ENCODE measurements at places on chromosomes 6 and 20. TPM values are rescaled to one million over a fixed set of nuclear protein-coding genes. Genes with fewer than 3 reads are reported as not detected.

SCRT2 gene
- not detected for total RNA-seq

RRP36 gene
- total RNA-seq = 53.3 TPM

TMEM244 gene
- not detected for total RNA-seq

SIRPD gene
- total RNA-seq = not detected

MATN4 gene
- not detected for total RNA-seq

HS3ST5 gene
- total RNA-seq = not detected

KHDC1 gene
- 1.5 TPM for total RNA-seq

ULBP3 gene
- 9.4 TPM for total RNA-seq

- DNase-seq = no peak
Measured at GRCh38 chr6:34362176-34362575, 30.3 kb downstream of the NUDT3 start.

- DNase-seq = no peak
Measured at GRCh38 chr6:170098428-170099170, 192.3 kb downstream of the DLL1 start.

GRCh38 chr6:3894590-3895311, 45.6 kb downstream of the FAM50B start:
- DNase-seq = no peak

DNA sequence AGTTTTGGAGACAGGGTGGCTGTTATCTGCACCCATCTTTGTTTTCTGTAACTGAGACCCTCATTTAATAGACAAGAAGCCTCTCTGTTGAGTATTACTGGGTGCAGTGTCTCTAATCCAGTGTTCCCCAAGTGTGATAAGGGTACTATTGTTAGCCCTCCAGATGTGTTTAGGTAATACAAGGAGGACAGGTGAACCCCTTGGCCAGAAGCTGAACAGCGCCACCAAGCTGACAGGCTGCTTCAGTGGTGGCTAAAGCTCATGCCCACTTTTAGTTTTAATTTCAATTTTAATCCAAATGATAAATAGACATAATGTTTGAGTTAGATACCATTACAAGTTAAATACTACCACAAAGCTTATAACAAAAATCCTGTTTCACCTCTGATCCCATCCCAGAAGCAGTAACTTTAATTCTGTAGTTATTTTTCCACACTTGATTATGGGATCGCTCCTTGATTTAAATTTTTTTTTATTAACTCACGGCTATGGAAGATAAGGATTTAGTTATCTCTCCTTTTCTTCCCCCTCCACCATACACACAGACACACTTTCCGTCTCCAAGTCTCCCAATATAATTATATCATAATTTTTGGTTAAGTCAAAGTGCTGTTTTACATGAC, 8.4 kb upstream of the STK35 start:
- DNase-seq = peak; percentile 18

DNA sequence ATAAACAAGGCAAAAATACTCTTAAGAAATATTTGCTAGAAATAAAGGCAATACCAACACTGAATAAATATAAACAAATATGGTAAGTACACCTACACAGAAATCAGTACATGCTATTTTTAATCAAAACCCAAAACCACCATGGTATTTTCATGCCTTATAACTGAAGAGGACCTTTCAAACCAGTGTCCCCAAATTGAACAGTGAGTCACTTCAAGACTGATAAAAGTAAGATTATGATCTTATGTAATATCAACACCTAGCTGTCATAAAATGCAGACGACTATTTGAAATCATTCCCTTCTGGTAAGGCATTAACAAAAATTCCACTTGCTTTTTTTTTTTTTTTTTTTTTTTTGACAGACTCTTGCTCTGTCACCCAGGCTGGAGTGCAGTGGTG, 156.8 kb upstream of the RUNX2 start:
- DNase-seq = no peak

DNA sequence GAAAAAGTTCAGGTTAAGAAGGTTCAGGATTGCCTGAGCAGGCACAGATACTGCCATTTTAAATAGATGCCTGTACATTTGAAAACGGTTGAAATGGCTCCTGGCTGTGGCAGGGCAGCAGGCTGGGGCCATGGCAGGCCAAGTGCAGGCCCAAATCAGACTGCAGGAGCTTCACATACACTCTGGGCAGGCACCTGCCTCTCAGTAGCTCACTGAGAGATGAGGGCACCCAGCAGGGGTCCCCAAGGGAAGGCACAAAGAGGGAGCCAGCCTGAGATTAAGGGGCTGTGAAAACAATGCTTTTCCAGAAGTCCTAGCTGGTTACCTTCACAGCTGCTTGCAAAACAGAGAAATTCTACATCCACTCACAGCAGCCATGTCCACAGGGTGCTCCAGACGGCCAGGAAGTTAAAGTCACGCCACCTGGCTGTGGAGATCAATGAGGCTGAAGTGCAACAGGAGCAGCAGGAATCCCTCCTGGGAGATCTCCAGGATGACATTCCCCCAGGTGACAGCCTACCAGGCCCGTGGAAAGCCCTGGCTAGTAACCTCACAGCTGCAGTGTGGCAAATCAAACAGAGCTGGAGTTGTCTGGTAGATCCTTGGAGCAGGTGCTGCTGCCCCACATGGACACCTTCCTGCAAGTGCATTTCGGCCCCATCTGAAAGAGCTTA, 6.2 kb upstream of the RAET1E start:
- DNase-seq = no peak

- no peak for DNase-seq
Measured at GRCh38 chr6:84218091-84218490, 9.4 kb downstream of the CEP162 start.

DNA sequence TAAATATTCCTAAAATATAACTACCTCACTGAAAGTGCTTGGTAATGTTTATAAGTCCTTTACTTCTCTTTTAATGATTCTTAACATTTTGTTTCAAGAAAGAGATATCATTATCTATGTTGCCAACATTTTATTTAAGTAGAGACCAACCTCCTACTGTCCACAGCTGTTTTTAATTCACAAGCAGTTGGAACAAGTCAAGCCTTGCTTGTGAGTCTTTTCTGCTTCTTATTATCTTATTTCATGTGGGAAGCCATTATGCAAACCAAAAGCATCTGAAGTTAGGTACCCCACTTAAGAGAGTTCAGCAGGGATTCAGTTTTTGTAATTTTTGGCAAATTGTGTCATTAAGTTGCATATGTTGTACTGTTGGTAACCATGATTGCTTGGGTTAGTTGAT, 1714.5 kb downstream of the GRIK2 start:
- DNase-seq = no peak

DNA sequence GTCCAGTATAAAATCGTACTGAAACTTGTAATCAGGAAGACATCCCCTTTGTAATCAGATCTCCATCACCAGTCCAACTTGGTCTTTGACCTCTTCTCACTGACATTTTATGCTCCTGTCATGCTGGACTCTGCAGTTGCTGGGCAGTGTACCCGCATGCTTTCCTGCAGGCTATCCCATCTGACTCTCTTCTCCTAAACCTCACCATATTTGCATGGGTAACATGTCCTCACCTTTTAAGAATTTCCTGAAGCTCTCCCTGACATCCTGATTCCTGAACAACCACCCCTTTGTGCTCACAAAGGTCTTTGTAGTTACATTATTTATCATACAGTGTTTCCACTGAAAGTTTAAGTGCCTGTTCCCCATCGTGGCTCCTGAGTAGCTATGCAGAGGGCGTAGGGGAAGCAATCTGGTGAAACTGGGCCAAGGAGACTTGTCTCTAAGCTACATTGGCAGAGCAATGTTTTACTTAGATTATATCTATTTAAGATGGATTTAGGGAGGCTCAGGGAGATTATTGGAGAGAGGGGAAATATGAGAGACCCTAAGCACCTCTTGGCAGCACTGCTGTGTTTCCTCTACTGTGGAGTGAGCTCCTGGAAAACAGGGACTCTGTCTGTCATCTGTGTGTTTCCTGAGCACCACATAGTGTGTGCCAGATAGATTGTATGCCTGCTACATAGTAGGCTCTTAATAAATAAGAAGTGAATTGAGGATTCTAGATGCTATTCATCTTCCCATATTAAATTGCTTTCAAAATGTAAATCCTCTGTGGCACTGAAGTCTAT, 124.0 kb downstream of the LAMA2 start:
- DNase-seq = no peak

- DNase-seq = peak; percentile 11
Measured at GRCh38 chr6:37314487-37315156, 39.2 kb upstream of the RNF8 start.

DNA sequence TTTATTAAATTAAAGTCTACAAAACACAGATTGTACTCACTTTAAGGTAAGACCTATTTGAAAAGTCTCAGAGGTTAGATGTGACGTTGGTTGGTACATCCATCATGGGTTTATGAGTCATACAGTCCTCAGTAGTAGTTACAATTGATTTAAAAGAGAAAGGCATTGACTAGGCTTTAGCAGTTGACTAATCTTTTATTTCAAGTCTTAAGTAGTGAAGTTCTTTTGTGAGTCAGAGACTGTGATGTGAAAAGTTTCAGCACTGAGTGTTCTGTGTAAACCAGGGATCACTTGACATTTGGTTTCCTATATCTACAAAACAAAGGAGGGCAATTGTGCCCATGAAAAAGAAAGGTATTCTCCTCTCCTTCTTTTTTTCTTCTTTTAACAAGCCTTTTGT, 221.3 kb downstream of the GRIK2 start:
- DNase-seq = no peak

- DNase-seq = peak; percentile 36
Measured at GRCh38 chr20:44734938-44735337, 10.7 kb upstream of the KCNK15 start.

- no peak for DNase-seq
Measured at GRCh38 chr20:50141018-50141675, 12.4 kb downstream of the PEDS1 start.

DNA sequence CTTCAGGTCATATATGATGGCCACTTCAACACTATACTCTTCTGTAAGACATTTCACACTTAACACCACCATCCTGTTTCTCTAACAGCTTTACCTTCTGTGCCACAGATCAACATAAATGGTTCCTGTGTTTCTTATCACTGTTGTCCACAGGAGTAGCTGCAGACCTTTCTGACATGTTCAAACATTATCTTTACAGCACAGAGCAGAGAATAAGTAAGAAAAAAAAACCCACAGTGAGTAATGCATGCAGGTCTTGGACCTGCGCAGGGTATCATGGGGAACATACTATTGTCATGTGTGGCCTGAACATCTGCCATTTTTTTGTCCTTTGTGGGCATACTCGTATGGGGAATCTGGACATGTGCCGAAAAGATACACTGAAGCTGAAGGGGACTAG, 161.9 kb downstream of the KIF16B start:
- no peak for DNase-seq

DNA sequence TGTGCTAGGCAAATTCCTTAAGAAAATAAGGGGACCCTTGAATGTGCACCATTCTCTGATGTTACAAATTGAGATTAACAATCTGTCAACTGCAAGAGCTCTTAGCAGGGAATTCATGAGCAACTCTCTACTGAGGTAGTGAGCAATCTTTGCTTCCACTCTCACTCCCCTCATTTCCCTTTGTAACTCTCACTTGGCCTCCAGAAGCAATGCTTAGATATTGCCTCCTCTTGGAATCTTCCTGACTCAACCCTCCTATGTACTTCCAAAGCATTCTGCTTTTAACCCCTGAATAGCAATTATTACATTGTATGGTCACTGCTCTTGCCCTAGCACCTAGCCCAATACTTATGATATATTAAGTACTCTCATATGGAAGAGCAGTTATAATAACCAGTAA, 16.5 kb downstream of the XPO5 start:
- no peak for DNase-seq

DNA sequence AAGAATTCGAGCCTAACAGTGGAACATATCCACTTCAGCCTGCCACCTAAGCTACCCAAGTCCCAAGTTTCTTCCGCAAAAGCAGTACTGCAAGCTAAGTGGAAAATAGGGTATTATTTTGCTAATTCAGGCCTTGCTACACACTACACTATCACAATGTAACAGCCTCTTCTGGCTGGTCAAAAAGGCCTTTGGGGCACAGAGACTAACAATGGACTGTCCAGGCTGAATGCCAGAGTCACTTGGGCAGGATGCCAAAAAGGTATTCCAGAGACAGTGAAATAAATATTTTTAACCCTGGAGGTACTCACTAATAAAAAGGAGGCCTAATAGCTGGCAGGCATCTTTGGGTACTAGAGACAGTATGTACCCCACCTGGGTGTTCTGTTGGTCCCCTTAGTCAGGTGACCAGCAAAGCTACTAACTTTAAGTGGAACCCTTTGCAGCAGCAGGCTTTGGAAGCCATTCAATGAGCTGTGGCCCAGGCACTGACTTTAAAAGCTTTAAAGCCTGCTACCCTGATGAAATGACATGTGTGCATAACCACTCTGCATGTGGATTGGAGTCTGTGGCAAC, 692.1 kb downstream of the HTR1B start:
- DNase-seq = no peak

DNA sequence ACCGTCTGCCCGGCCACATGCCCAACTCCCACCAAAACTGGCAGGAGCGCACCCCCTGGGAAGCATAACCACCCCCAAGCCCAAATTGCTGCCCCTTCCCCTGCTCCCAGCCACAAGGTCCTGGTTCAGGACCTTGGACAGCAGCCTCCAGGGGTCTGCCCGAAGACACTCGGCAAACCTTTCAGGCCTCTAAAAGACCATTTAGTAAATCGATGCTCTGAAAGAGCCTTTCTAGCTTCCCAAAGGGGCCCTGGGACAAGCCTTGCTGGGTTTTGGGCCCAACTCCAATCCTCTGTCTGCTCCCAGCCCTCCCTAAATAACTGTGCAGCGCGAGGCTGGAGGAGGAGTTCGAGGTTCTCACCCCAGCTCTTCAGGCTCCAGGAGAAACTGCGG, 30.5 kb downstream of the GRM4 start:
- DNase-seq = no peak

GRCh38 chr6:25997921-25998320, 35.3 kb downstream of the TRIM38 start:
- no peak for DNase-seq

- no peak for DNase-seq
Measured at GRCh38 chr20:64114356-64114971, 7.1 kb upstream of the NPBWR2 start.

DNA sequence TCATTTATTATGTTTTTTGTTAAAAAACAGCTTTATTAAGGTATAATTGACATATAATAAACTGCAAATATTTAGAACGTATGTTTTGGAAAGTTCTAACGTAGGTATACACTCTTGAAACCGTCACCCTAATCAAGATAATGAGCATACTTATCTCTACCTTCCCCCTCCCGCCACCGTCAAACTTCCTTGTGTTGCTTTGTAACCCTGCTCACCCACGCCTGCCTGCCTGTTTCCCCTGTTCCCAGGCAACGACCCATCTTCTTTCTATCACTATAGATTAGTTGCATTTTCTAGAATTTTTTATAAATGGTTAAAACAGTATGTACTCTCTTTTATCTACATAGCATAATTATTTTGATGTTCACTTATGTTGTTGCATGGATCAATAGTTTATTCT, 33.5 kb upstream of the GCLC start:
- no peak for DNase-seq

GRCh38 chr6:30200551-30201281, 12.5 kb downstream of the TRIM26 start:
- DNase-seq = no peak

All from NCI-H460 (cell line).